ENCODE measurements at places on chromosomes 13 and 19.

DNA sequence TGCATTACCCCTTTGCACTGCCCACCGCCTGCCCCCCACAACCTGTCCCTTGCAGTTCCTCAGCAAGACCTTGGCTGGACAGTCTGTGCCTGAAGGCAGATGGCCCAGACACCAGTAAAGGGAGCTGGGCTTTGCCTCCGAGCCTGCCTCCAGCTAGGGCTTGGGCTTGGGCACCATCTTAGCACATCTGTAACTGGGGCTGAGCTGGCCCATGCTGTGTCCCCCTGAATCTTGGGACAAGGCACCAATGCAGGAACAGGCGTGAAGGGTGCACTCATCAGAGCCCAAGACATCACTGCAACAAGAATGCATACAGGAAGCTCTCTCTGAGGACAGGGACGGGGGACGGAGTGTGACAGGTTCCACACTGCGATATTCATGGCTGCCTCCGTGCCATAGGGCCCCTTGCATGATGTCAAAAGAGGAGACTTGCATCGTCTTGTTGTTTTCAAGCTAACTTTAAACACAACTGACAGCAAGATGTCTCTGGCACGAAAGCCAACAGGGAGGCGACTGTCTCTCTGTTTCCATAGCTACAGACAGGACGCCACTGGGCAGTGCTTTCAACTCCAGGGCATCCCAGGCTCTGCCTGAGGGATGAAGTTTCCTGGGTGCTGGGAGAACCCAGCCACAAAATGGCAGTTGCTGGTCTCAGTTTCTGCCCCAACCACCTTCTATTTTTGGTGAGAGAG is 8.7 kb upstream of the CHST8 start:
- no peak for DNase-seq

DNA sequence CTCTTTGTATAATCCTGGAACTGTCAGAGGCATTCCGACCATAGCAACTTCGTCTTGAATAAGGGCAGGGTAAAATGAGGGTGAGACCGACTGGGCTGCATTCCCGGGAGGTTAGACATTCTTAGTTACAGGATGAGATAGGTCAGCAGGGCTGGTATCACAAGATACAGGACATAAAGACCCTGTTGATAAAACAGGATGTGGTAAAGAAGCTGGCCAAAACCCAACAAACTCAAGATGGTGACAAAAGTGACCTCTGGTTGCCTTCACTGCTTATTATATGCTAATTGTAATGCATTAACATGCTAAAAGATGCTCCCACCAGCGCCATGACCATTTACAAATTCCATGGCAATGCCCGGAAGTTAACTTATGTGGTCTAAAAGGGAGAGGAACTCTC is 27.7 kb upstream of the MBNL2 start:
- no peak for DNase-seq

GRCh38 chr19:782185-782877 is 14.9 kb upstream of the PTBP1 start:
- no peak for DNase-seq

GRCh38 chr13:105937451-105937850 is 598.0 kb downstream of the EFNB2 start:
- DNase-seq = no peak

DNA sequence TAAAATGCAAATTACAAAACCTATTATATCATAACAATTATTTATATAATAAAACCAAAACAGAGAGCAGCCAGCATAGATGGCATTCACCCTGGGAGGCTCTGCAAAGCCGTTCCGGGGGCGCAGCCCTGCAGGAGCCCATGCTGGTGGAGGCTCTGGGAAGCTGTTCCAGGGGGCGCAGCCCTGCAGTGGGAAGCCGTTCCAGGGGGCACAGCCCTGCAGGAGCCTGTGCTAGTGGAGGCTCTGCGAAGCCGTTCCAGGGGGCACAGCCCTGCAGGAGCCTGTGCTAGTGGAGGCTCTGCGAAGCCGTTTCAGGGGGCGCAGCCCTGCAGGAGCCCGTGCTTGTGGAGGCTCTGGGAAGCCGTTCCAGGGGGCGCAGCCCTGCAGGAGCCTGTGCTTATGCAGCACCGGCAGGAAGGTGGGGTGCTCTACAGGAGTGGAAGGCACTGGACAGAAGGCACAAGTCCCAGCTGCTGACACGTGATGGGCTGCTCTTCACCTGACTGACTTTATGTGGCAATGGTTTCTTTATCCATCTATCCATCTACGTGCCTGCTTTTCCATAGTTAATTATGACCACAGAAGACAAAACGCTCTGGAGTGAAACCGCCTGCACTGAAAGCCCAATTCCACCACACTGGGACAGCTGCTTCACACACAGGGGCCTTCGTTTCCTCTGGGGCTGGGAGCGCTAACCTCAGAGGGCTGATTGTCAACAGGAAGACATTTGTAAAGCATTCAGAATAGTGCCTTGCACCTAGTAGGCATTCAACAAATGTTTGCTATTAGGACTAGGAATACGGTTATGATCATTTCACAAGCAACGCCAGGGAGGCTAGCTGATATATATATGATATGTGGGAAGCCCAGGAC is 23.7 kb downstream of the PCID2 start:
- no peak for DNase-seq

GRCh38 chr19:57057036-57057686 is 62.6 kb upstream of the USP29 start:
- DNase-seq = no peak

DNA sequence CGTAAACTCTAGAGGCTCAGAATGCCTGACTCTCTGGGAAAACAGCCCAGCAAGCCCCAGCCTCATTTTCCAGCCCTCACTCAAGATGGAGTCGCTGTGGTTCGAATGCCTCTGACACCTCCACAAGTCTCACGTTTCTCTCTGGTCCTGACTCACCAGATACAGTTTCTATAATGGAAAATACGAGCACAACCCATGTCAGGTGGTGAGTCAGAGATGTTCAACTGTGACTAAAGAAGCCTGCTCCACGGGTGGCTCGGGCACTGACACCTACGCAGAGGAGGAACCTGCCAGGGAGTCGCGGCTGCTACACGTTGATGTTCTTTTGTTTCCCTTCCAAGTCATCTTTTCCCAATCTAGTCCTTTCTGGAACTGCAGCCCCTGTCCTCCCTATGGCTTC is 87.1 kb upstream of the STK24 start:
- no peak for DNase-seq

DNA sequence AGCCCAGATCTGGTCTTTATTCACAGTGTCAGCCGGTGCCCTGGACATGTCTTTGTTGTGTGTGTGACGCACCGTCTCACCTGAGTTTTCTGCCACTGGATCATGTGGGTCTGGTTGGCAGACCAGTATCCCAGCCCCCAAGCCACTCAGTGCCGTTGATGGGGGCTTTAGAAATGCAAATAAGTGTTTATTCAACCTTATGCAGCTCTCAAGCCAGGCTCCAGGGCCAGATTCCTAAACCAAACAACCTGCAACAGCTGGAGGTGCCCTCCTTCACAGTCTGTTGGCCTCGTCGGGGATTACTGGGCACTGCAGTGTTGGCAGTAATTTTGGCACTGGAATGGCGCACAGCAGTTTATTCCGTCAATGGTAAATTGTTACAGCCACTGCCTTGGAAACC is 21.6 kb downstream of the FAM124A start:
- DNase-seq = peak; percentile 25

- peak; percentile 59 for DNase-seq
Observed at GRCh38 chr13:80755910-80756309, 415.0 kb upstream of the SPRY2 start.

GRCh38 chr19:22783651-22784410 is at the start of gene ZNF99:
Gene ZNF99, minus strand, starts transcription at chr19:22784151. Its CDS starts 135 bp downstream, at chr19:22784016.
- DNase-seq = peak; percentile 4

DNA sequence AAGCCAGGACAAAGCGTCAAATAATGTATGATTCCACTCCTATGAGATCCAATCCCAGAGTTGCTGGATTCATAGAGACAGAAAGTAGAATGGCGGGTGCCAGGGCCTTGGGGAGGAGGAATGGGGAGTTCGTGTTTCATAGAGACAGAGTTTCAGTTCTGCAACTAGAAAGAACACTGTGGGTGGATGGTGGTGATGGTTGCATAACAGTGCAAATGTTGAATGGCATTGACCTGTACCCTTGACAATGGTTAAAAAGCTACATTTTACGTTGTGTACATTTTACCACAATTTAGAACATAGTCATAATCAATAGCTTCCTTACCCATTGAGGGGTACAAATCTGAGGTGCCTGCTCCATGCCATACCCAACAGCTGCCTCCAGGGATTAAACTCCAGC is 33.4 kb downstream of the MBD3L2B start:
- no peak for DNase-seq

DNA sequence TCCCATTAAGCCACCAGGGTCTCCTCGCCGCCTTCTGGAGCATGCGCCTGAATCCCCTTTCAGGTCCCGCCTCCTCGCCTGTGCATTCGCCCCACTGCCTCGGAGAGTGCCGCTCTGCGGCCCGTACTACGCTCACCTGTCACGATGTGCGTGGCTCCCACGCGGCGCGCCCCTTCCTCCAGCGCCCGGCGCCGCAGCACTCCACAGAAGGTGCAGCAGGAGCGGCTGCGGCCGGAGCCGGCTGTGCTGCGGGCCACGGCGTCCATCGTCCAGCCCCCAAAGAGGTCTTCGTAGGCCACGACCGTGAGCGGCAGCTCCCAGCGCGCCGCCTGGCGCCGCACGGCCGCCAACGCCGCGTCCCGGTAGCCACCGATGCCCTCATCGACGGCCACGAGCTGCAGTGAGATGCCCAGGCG is 4.3 kb downstream of the CTU1 start:
- DNase-seq = no peak

- peak; percentile 14 for DNase-seq
Observed at GRCh38 chr13:97855570-97856303, 97.7 kb upstream of the IPO5 start.

- DNase-seq = peak; percentile 9
Observed at GRCh38 chr19:42440357-42441048, 2.2 kb downstream of the CXCL17 start.

GRCh38 chr13:48066310-48066989 is 28.5 kb downstream of the MED4 start:
- no peak for DNase-seq

GRCh38 chr13:66323745-66324347 is 906.3 kb downstream of the PCDH9 start:
- no peak for DNase-seq

All from hippocampal formation (tissue), 2 donors.